Sigmoid colon (tissue), 7 donors: ENCODE measurements at places on chromosomes 2 and 18. TPM values are rescaled to one million over a fixed set of nuclear protein-coding genes. Genes with fewer than 3 reads are reported as not detected.

GRCh38 chr2:111990375-111990774, 64.7 kb upstream of the TMEM87B start:
- DNase-seq = no peak
- H3K4me1 ChIP-seq = no peaks in the 10 kb centered on the region
- H3K4me3 ChIP-seq = no peak overlapping the region
- no peaks in the 10 kb centered on the region for H3K27me3 ChIP-seq
- H3K27ac ChIP-seq = no peak overlapping the region

Gene CRYBA2
- total RNA-seq = not detected

DNA sequence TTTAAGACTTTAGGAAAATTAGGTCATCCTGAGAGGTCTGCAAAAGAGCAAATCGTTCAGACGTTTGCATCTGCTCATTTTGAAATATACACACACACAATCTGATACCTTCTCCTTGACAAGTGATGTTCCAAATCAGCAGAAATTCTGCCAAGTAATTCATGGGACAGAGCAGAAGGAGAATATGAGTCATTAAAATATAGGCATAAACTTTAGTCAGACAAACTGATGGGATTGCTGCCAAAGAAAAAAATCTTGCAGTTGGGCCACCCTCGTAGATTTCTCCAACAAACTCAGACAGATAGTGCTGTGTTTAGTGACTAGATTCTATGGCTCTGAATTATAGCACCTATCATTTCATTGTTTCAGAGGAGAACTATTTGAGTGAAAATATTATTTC, 336.3 kb downstream of the NYAP2 start:
- no peak overlapping the region for H3K27ac ChIP-seq
- H3K4me1 ChIP-seq = peaks cover 6% of the 10 kb centered on the region
- no peak for DNase-seq
- no peak overlapping the region for H3K4me3 ChIP-seq
- H3K36me3 ChIP-seq = no peaks in the 10 kb centered on the region

Gene GULP1
- 51.0 TPM for total RNA-seq

DNA sequence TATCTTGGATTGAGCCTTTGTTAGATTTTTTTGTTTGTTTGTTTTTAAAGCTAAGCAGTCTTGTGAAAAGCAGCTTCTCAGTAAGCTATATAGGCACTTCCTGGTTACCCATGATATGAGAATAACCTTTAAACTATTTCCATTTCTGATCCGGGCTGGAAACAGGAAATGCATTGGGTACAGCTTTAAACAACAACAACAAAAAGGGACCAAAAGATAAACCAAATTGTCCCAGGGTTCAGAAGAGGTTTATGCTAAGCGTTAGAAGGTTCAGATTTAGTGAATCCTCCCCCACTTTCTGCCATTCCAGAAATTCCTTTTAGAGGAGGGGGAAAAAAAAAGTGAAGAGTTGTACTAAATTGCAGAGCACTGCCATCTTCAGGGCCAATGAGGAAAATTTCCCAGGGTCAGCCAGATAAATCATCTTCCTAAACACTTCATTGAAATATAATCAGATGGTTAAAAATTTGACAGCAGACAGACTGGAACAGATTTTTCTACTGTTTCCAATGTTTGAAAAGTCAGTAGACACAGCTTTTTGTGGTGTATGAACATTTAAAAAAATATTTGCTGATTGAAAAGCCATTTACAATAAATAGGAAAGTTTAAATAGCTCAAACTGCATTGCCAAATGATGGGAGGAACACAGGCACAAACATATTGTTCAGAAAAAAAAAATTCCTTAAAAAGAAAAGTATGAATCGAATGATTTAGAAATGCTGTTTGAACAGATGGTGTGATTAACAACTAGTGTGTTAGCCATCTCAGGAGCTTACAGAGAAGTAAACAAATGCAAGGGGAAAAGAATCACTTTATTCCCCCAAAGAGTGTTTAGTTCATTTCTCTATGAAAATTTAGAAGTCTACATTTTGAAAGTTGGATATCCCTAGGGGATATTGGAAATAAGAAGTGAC, 189.9 kb upstream of the TANK start:
- no peaks in the 10 kb centered on the region for H3K36me3 ChIP-seq
- DNase-seq = no peak
- no peaks in the 10 kb centered on the region for H3K27me3 ChIP-seq
- no peak overlapping the region for H3K4me3 ChIP-seq
- H3K4me1 ChIP-seq = peaks cover 12% of the 10 kb centered on the region
- H3K27ac ChIP-seq = peak overlapping the region; percentile 50

- no peak overlapping the region for H3K27ac ChIP-seq
- H3K4me1 ChIP-seq = no peaks in the 10 kb centered on the region
- no peaks in the 10 kb centered on the region for H3K27me3 ChIP-seq
These were observed 68.6 kb downstream of the GATA6 start for GRCh38 chr18:22238036-22238435.

- DNase-seq = no peak
- no peaks in the 10 kb centered on the region for H3K36me3 ChIP-seq
- no peaks in the 10 kb centered on the region for H3K27me3 ChIP-seq
These were observed 994.6 kb downstream of the SUCLG1 start for GRCh38 chr2:83464444-83464843.

DNA sequence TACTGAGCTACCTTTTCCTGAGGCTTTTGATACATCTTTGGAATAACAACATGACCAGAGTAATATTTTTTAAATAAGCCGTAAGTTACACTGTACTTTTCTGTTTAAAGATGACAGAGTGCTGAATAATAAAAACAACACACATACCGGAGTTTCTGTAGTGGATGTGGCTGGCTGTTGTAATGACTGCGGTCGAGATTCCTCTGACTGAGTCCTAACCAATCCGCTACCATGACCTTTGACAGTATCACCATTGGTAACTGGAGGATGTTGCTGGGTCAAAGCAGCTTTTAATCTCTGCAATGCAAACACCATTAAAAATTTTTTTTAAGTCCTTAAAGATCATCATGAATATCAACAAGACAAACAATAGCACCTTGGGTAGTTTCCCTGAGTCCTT, 70.7 kb downstream of the ATF2 start:
- no peak overlapping the region for H3K4me3 ChIP-seq
- no peaks in the 10 kb centered on the region for H3K27me3 ChIP-seq
- DNase-seq = no peak
- H3K36me3 ChIP-seq = peaks cover 49% of the 10 kb centered on the region
- no peaks in the 10 kb centered on the region for H3K4me1 ChIP-seq
- H3K27ac ChIP-seq = no peak overlapping the region

GRCh38 chr18:11570073-11570588, 39.3 kb upstream of the SLC35G4 start:
- no peaks in the 10 kb centered on the region for H3K4me1 ChIP-seq
- no peak for DNase-seq
- no peak overlapping the region for H3K4me3 ChIP-seq
- no peaks in the 10 kb centered on the region for H3K36me3 ChIP-seq
- no peaks in the 10 kb centered on the region for H3K27me3 ChIP-seq

- DNase-seq = no peak
- no peaks in the 10 kb centered on the region for H3K27me3 ChIP-seq
- H3K4me1 ChIP-seq = no peaks in the 10 kb centered on the region
These were observed 14.4 kb downstream of the IL36B start for GRCh38 chr2:113038291-113038690.

Gene SERPINB3
- total RNA-seq = not detected

Gene PSMA8
- not detected for total RNA-seq

GRCh38 chr2:223114170-223114569, 62.2 kb downstream of the KCNE4 start:
- no peak overlapping the region for H3K4me3 ChIP-seq
- no peaks in the 10 kb centered on the region for H3K27me3 ChIP-seq
- no peaks in the 10 kb centered on the region for H3K36me3 ChIP-seq

DNA sequence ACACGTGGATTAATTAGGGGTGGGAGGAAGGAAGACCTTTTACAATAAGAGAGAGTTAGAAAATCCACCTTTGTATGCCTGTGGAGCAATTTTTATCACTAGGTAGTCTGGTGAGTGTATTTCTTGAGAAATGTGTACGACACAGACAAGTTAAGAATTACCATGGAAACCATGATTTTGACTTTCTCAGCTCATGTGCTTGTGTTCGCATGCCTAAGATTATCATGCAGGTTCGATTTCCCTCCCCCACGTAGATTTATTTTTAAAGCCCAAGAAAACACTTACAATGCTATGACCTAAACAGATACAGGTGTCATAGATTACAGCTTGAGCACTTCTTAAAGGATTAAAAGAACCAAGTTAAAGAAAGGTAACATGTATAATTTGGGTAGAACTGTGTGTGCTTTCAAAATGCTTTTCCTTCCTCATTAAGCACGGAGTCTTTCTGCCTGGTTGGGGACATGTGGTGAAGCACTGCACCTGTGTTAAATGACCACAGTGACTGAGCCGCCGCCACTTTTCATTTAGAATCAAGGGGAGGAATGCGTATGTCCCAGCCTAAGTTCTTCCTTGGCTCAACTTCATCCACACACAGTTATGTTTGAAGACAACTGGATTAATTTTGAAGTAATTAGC, 16.6 kb downstream of the SERTAD2 start:
- DNase-seq = no peak
- no peaks in the 10 kb centered on the region for H3K27me3 ChIP-seq
- no peak overlapping the region for H3K27ac ChIP-seq
- H3K36me3 ChIP-seq = peaks cover 10% of the 10 kb centered on the region
- H3K4me1 ChIP-seq = peaks cover 26% of the 10 kb centered on the region
- H3K4me3 ChIP-seq = no peak overlapping the region

- no peak overlapping the region for H3K4me3 ChIP-seq
- no peaks in the 10 kb centered on the region for H3K27me3 ChIP-seq
- no peaks in the 10 kb centered on the region for H3K36me3 ChIP-seq
- no peak for DNase-seq
These were observed 317.9 kb upstream of the TANK start for GRCh38 chr2:160842286-160842685.

DNA sequence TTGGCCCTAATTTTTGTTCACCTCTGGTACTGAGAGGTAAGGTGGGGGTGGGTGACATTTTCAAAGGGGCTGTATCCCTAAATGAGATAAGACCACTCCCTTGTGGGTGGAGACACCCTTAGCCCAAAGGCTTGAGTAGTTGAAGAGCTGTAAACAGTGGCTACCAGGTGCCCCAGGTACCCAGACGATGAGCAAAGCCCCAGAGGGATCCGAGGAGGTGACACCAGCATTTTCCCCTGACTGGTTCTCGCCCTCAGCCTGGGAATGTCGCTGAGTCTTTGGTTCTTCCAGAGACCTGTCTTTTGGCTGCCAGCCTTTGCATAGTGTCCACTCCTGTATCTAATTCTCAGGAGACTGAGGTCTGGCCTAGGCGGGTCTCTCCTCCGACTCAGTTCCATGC, 36.5 kb downstream of the RRM2 start:
- H3K36me3 ChIP-seq = no peaks in the 10 kb centered on the region
- no peak for DNase-seq
- H3K4me3 ChIP-seq = no peak overlapping the region
- no peak overlapping the region for H3K27ac ChIP-seq

DNA sequence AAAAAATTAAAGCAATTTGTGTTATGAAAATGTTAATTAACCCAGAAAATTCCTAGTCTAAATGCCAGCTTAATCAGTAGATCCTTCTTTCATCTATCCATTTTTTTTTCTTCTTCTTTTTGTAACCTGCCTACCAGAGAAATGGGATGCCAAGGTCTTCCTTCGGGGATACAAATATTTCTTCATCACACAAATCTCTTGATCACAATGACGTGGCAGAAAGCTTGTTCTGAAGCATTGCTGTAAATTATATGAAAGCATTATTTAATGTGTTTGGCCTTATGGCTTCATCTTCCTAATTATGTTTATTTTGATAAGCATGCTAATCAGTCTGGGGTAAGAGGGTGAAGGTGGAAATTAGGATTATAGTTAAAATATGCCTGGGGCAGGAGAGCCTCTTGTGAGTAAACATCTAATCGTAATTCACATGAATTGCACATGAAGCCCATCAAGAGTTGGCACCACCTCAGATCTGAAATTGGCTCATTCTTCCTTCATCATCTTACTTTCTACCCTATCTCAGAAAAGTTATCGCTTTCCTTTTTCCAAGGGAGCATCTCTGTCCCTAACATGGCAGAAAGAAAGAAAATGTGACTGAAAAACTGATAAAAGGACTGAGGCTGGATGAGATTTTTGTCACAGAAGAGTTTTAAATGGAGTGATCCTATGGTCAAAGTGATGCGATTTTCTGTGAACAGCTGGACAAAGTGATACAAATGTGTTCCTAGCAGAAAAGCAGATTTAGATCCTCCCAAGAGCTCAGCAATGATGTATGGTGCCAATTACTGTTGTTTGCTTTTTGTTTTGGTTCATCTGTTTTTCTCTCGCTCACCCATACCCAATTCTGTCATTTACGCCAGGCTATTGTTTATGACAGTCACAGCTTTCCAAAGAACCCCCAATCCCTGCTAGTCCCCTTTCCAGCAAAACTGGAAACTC, 76.9 kb upstream of the PMAIP1 start:
- H3K27me3 ChIP-seq = no peaks in the 10 kb centered on the region
- no peaks in the 10 kb centered on the region for H3K4me1 ChIP-seq
- no peaks in the 10 kb centered on the region for H3K36me3 ChIP-seq
- H3K4me3 ChIP-seq = no peak overlapping the region
- H3K27ac ChIP-seq = no peak overlapping the region

DNA sequence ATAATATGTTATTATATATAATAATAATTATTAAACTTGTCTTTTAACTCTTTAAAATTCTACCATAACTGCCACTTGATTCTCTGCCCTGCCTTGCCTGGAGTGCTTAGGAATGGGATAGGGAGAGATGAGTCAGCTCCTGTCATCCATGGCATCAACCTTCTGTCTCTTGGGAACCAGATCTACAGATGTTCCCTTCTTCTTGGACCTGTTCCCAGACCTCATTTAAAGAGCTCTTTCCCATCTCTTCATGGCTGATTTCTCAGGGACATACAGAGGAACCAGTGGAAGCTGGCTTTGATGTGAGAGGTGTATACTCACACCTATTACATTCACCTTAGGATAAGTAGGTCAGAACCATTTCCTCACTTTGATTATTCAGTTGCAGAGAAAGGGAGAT, 155.3 kb upstream of the MYO3B start:
- DNase-seq = no peak
- H3K36me3 ChIP-seq = no peaks in the 10 kb centered on the region
- H3K4me1 ChIP-seq = peaks cover 9% of the 10 kb centered on the region
- H3K27ac ChIP-seq = no peak overlapping the region

- H3K27me3 ChIP-seq = no peaks in the 10 kb centered on the region
- no peak for DNase-seq
- no peaks in the 10 kb centered on the region for H3K4me1 ChIP-seq
These were observed 294.6 kb upstream of the CYP26B1 start for GRCh38 chr2:72442270-72442669.

Gene IL1R1
- 49.3 TPM for total RNA-seq

GRCh38 chr2:217008794-217009193, 148.9 kb upstream of the TNP1 start:
- no peak overlapping the region for H3K4me3 ChIP-seq
- H3K36me3 ChIP-seq = no peaks in the 10 kb centered on the region
- DNase-seq = no peak
- H3K4me1 ChIP-seq = peaks cover 17% of the 10 kb centered on the region

GRCh38 chr2:70141212-70141901, 49.5 kb downstream of the C2orf42 start:
- peak overlapping the region; percentile 99 for H3K27ac ChIP-seq
- peak; percentile 74 for DNase-seq
- no peaks in the 10 kb centered on the region for H3K36me3 ChIP-seq

Gene SAG
- not detected for total RNA-seq

GRCh38 chr18:27005589-27005988, 140.1 kb upstream of the AQP4 start:
- H3K27ac ChIP-seq = no peak overlapping the region
- H3K27me3 ChIP-seq = no peaks in the 10 kb centered on the region
- H3K4me3 ChIP-seq = no peak overlapping the region
- DNase-seq = no peak
- no peaks in the 10 kb centered on the region for H3K36me3 ChIP-seq
- no peaks in the 10 kb centered on the region for H3K4me1 ChIP-seq
